ENCODE measurements at places on chromosomes 2 and 18.
A peak's percentile ranks its signal among the peaks of the same experiment; 100 is the strongest.

- no peak for DNase-seq
These were observed 87.2 kb upstream of the POU3F3 start for GRCh38 chr2:104766683-104767082.

DNA sequence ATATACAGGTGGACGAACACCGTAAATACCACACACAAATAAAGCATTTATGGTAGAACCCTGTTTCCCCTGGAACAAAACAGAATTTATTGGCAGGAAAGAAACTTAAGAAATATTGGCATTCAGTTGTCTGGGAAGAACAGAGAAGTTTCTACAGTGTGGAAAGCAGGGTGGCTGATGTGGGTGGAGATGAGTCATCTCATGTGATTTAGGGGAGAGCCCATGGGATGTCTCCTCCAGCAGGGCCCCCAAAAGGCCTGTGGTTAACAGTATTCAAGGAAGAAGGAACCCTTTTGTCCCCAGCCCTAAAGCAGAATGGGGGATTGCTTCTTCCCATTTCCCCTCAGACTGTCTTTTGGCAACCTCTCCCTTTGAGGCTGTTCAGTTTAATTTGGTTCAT is 24.2 kb downstream of the SIX3 start:
- DNase-seq: no peak

DNA sequence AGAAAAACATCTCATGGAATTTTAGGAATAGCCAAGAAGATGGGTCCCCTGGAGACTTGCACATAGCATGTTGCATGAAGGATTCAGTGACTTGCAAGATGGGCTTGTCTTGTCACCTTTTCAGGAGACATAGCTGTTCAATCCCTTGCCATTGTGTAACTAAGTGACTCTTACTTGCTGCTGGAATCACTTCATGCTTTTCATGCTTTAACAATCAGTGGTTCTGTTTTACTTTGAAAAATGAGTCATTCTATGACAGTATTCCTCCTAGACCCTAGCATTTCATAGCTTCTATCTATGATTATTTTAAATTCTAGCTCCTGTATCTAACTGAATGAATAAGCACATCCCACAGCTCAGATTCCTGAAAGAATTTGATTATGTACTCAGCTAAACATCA is 2.8 kb downstream of the KYNU start:
- DNase-seq: no peak

- DNase-seq: no peak
These were observed 61.9 kb downstream of the NGEF start for GRCh38 chr2:232951181-232951580.

- no peak for DNase-seq
These were observed 101.3 kb upstream of the ID2 start for GRCh38 chr2:8580316-8581233.

DNA sequence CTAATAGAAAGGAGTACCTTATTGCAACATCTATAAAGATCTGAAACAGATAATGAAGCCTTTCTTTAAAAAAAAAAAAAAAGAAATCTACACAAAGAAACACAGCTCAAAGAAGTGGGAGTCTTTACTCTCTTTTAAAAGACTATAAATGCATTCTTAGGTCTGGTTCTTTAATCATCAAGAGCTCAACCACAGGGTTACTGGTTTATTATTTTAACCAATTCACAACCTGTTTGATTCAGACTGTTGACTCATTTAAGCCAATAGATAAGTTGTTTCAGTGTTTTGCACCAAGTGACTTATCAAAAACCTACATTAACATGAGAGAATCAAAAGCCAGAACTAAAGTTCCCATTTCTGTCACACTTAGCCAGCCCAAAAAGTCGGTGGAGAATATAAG is 93.1 kb downstream of the TCF4 start:
- DNase-seq: no peak

DNA sequence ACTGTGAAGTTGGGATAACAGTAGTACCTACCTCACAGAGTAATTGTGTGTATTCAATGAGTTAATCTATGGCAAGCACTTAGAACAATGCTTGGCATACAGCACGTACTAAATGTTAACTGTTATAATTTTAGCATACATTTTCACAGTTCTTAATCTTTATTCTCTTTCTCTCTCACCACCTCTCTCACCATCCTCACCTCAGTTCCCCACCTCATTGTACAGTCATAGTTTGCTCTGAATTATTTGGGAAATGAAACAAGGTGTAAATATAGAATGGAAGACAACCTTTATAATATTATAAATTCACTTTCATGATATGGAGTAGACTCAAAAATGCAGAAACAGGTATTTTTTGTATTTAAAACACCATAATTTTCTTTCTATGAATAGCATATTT is 40.0 kb upstream of the DNAH7 start:
- no peak for DNase-seq

DNA sequence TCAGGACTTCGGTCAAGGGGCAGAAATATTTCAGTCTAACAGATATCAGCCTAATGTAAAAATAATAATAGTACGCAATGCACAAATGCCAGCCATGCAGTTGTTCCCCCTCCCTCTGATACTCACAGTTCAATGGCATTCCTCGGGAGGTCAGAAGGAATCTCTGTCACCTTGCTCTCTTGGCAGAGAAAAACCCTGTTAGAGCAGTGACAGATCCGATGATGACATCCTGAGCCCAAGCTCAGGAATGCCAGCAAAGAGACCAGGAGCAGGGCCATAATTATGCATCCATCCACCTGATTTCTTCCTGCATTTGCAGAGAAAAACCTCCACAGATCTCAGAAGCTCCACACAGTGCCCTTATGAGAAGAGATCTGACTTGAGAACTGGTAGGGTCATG is at the start of gene FSHR:
TSS of gene FSHR (minus strand) at position 376 of the 400 bp plus-strand sequence. CDS start at position 278, 98 bp downstream.
- DNase-seq: no peak

DNA sequence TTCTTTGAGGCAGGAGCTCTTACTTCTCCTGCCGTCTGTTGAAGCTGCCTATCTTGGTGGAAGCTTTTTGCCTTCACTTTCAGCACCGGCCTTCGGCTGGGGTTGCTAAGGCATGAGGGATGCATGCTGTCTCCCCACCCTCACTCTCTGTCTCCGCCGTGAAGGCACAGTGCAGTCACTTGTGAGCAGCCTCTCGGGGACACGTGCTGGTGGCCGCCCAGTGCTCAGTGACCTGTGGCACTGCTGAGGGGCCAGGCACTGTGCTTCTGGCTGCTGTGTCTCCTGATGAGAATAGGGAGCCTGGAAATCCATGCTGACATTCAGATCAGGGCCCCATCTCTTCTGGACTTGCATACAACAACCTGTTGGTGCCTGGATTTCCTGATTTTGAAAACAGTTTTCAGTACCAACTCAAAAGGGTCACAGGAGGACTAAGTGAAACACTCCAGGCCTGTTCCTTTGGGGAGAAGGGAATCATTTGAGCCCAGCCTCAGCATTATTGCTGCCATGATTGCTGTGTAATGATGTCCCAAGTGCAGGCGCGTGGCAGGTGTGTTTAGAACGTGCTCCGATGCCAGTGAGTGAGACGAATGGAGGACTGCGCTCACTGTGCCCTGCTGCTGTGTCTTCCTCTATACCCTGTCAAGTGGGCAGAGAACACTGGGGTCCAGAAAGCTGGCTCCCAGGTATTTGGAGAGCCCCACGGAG is 218.1 kb downstream of the SEPTIN10 start:
- DNase-seq: no peak

DNA sequence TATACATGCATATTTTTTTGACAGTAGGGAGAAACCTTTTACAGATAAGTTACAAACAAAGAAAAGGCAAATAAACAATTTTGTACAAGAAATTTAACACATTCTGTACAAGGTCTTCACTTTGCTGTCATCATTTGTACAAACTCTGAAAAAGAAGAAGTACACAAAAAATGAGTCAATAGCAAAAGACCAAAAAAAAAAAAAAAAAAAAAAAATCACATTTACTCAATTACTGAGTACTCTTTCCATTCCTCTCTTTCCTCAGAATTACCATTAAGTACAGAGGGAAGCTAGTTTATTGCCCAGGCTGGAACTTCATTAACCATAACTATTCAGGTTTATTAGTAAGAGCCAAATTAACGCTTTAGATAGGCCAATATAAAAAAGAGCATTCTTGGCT is 5.6 kb upstream of the STPG4 start:
- no peak for DNase-seq

DNA sequence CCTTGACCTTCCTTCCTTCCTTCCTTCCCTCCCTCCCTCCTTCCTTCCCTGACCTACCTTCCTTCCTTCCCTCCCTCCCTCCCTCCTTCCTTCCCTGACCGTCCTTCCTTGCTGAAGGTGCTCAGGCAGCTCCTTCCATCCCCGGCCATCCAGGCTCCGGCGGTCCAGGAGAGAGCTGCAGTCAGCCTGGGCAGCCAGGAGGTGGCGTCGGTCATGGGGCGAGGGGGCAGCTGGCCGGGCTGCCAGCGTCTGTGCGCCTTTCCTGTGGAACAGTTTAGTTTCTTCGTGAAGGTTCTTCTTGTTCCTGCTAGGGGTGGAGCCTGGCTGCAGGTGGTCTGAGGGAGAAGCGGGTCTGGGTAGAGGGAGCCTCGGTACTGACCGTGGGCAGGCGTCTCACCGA is 15.7 kb downstream of the GPR35 start:
- DNase-seq: no peak

DNA sequence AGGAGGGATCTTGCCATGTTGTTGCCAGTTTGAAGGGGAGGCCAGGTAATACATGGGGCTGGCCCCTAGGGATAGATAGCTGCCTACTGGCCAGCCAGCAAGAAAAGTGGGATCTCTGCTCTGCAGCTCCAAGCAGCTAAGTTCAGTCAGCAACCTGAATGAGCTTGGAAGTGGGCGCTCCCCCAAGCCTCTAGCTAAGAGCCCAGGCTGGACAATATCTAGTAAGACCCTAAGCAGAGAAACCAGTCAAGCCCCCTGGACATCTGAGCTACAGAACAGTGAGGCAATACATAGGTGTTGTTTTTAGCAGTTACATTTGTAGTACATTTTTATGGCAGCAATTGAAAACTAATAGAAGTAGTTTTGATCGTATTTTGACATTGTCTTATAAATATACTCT is 409.8 kb upstream of the SMIM21 start:
- no peak for DNase-seq

GRCh38 chr18:2559249-2559648 is 12.1 kb downstream of the METTL4 start:
- DNase-seq: no peak

DNA sequence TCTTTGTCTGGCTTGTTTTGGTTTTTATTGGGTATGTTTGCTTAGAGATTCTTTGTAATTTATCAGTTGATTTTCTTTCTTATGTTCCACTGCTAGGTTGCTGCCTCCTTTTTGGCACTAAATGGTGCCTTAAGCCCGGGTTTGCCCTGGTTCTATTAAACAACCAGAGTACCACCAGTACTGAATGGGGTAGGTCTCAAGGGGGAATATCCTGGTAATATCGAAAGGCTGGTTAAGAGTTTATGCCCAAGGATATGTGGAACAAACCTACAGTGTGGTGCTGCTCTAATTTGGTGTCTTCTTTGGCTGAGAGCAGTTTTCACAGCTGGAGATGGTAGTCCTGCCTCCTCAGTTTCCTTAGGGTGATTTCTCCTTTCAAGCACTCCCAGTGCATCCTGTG is 76.5 kb downstream of the SEMA4F start:
- no peak for DNase-seq

DNA sequence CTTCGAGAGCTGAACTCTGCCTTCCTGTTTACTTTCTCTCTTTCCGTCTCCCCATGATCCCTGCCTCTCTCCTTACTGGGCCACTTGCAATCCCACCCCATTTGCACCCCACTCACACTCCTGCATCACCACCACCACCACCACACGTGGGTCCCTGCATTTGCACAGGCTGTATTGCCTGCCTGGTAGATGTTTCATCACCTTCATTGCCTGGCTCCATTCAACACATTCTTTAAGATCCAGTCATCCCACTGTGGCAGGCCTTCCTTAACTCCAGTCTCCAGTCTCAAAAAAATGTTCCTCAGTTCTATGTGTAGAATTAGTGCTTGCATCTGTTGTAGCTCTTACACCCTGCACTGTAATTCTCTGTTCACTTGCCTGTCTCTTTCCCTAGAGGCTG is 13.9 kb downstream of the NOSTRIN start:
- no peak for DNase-seq

GRCh38 chr2:240723851-240724250 is 32.2 kb downstream of the AQP12A start:
- DNase-seq: no peak

- peak; percentile 67 for DNase-seq
These were observed 14.6 kb upstream of the AFG3L2 start for GRCh38 chr18:12391487-12392165.

GRCh38 chr18:46754188-46754587 is 2.7 kb downstream of the ST8SIA5 start:
- no peak for DNase-seq

DNA sequence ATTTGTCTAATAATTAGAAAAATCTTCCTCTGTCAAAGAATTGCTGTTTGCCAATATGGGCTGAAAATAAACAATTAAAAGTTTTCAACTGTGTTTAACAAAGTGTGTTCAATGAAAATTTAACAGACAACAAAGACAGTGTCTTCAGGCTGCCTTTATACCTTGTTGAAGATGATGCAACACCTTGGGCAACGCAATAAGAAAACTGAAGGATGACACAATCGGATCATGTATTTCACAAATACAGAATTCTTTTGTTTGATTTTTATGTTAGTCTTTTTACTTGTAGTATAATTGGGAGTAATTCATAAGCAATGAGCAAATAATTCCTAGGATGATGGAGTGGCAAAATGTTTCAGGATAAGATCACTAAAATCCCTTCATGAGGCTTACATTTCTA is 27.8 kb downstream of the CHN1 start:
- no peak for DNase-seq

DNA sequence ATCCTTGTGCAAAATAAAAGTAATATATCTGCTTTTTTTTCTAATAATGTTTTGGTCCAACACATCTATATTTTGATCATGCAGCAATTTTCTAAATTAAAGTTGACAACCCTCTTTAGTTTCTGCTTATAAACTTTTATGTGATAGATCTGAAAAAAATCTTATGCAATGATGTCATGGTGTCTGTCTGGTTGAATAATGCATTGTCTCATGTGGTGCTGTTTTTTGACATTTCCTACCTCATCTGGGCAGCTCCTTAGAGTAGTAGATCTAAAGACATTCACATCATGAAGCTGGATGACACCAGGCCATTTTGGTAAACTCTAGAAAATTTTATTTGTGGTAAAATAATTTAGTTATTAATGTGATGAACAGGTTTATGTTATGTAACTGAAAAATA is 106.8 kb upstream of the FN1 start:
- DNase-seq: no peak

DNA sequence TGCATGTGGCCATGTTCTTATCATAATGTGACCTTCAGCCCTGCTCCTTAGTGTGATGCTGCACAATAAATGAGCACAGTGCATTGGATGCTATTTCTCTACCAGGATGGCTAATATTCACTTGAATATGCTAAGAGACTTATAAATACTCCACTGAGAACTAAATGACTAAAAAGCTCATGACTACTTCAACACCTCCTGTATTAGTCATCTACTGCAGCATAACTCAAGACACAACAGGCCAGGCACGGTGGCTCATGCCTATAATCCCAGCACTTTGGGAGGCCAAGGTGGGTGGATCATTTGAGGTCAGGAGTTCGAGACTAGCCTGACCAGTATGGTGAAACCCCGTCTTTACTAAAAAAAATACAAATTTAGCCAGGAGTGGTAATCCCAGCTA is 213.4 kb downstream of the RND3 start:
- DNase-seq: no peak

GRCh38 chr2:1004398-1004797 is 53.7 kb downstream of the SNTG2 start:
- DNase-seq: no peak

Data from activated CD4-positive, alpha-beta T cell treated with anti-CD3 and anti-CD28 coated beads, Interleukin-10, Interleukin-2, amounts not matched to agents 100 ng/mL and 50 ng/mL, durations not matched to agents 16 hours and 8 hours (primary cell).